DMS53 (cell line): ENCODE measurements at places on chromosomes 12 and 14.

- peak; percentile 38 for DNase-seq
Observed at GRCh38 chr12:46361667-46362034, 10.9 kb downstream of the SLC38A2 start.

DNA sequence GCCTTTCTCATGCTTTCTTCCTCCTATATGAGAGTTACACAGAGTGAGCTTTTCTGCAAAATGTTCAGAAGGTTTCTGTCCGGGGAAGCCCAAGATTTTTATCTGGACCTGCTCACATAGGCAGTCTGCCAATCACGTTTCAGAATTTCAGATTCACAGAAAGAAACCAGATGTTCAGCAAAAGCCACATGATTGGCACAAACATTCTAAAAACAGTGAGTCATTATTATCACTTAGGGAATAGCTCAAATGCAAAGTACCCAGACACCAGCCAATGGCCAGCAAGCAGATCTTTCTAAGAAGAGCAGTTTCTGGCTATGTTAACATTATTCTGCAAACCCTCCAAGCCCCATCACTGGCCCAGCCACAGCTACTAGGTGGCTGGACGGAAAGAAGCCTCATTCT lies 1558.5 kb upstream of the TMEM132C start:
- no peak for DNase-seq

GRCh38 chr12:64780531-64781279 lies 21.5 kb upstream of the GNS start:
- peak; percentile 95 for DNase-seq

- no peak for DNase-seq
Observed at GRCh38 chr12:89679631-89680030, 29.0 kb downstream of the ATP2B1 start.

GRCh38 chr12:3117591-3118015 lies 40.4 kb downstream of the TSPAN9 start:
- no peak for DNase-seq

GRCh38 chr12:103924761-103925641 lies 5.2 kb upstream of the HSP90B1 start:
- peak; percentile 97 for DNase-seq

DNA sequence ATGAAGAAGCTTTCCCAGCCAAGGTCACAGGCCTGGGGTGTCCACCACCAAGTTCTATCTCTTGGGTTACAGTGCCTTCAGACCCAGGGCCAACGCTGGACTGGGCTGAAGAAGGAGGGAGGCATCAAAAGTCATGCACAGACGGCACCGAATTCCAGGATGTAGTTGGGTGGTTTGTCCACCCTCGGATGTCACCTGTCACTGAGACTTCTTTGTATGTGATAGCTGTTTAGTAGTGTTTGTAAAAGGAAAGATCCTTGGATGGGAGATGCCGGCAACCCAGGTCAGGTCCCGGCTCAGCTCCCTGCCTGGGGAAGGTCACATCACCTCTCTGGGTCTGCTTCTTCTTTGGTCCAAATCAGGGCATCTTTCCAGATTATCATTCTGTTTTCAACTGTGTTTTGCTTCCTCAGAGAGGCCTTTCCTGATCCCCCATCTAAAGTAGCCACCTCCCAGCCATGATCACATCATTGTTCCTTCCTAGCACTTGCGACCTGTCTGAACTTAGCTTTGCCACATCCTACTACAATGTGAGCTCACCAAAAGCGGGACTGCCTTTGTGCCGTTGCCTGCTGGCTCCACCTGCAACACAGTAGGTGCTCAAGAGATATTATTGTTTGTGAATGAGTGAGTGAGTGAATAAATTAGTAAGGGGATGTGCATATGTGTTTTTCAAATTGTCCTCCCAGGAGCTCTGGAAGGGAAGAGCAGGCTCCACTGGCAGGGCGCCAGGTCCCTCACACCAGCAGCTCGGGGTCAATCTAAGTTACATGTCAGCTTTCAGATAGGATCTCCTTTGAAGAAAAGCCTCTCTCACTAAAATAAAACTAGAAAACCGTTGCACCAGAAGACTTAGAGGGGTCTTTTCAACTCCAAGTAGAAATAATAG lies 2.1 kb downstream of the TSPAN11 start:
- DNase-seq, result peak; percentile 39

DNA sequence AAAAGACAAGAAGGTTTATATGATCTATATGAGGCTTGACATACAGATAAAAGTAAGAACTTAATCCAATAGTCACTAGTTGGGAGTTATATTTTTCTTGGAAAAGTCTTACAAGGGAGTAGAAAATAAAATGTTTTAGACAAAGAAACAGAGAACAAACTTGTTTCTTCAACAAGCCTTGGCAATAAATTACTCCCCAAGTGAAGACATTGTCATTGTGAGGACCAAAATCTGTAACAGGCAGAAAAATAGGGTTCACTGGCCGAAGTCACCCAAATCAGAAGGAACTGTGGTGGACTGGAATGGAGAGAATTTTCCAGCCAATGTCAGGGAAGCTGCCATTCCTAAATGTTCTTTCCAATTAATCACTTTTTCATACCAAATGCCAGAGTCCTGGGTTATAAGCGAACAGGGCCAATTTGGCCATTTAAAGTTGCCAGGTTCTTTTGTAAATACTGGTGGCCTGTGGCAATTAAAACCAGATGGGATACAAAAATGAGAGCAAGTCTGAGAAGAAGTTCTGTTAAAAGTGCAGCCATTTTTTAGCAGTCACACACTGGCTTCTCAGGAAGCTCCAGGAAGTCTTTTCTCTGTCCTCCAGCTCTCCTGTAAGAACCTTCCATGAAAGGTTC lies 117.3 kb upstream of the OVCH1 start:
- DNase-seq, result no peak

GRCh38 chr12:6582196-6582595 lies 14.1 kb upstream of the NOP2 start:
- no peak for DNase-seq

DNA sequence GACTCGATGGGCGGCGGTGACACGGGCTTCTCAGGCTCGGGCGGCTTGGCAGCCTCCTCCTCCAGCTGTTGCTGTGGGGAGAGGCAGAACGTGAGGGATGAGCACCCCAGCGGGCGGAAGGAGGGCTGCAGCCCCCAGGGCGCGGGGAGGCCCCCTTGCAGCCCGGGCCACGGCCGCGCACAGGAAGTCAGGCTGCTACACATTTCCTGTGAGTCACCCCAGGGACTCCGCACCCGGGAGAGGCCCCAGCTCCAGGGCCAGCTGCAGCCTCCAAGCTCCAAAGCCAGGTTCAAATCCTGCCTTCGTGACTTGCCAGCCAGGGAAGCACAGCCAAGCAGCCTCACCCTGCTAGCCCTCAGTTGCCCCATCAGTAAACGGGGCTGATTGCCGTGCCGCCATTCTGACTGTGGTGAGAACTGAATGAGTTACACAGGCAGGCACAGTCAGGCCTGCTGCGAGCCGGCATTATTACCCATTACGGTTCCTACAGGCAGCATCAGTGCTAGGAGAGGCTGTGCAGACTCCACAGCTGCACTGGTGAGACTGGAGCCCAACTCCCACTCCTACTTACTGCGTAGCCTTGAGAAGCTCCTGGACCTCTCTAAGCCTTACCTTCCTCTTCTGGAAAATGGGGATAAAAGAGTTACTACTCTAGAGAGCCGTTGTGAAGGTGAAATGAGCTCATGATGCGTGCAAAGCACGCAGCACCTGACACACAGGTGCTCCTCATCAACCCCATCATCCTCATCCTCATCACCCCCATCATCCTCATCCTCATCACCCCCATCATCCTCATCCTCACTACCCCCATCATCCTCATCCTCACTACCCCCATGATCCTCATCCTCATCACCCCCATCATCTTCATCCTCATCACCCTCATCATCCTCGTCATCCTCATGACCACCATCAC lies 100.9 kb downstream of the NCOR2 start:
- peak; percentile 45 for DNase-seq

DNA sequence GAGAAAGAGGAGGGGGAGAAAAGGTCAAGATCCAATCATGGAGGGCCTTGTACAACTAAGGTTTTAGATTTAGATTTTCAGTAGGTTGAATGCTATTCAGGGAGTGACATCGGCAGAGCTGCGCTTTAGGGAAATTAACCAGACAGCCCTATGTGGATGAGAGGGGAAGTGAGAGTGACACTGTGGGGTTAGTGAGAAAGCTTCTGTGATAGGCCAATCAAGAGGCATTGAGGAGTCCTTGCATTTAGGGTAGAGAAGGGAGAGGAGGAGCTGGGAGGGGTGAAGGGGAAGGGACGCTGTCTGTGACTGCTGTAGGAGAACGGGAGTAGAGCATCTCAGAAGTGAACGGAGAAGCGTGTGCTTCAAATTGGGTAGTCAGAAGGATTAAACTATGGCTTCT lies 3.4 kb downstream of the HSD17B6 start:
- DNase-seq, result no peak

DNA sequence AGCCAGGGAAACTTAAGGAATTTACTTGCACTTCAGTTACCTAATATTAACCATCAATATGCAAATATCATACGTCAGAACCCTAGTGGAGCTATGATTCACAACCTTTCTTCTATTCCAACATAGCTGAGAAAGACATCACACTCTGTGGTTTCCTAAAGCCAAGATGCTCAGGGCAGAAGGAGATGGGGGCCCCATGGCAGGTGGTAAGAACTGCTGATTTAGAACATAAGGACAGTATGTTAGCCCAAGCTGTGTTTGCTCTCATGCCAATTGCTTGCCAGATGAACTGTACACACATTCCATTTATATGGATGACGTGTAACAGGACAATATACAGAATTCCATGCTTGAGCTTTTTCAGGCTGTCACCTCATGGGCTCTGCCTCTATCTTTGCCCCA lies 34.6 kb downstream of the HECTD4 start:
- DNase-seq, result no peak
